ENCODE measurements at places on chromosomes 12 and 14.

GRCh38 chr12:98446682-98447081 is 68.7 kb upstream of the TMPO start:
- DNase-seq: no peak
- no peak overlapping the region for H3K4me3 ChIP-seq
- H3K27me3 ChIP-seq: no peaks in the 10 kb centered on the region
- H3K4me1 ChIP-seq: no peaks in the 10 kb centered on the region
- no peaks in the 10 kb centered on the region for H3K36me3 ChIP-seq

- H3K4me1 ChIP-seq: no peaks in the 10 kb centered on the region
- no peak for DNase-seq
- H3K36me3 ChIP-seq: no peaks in the 10 kb centered on the region
- H3K27ac ChIP-seq: no peak overlapping the region
- H3K27me3 ChIP-seq: no peaks in the 10 kb centered on the region
Observed at GRCh38 chr12:44677724-44678123, 198.4 kb downstream of the NELL2 start.

DNA sequence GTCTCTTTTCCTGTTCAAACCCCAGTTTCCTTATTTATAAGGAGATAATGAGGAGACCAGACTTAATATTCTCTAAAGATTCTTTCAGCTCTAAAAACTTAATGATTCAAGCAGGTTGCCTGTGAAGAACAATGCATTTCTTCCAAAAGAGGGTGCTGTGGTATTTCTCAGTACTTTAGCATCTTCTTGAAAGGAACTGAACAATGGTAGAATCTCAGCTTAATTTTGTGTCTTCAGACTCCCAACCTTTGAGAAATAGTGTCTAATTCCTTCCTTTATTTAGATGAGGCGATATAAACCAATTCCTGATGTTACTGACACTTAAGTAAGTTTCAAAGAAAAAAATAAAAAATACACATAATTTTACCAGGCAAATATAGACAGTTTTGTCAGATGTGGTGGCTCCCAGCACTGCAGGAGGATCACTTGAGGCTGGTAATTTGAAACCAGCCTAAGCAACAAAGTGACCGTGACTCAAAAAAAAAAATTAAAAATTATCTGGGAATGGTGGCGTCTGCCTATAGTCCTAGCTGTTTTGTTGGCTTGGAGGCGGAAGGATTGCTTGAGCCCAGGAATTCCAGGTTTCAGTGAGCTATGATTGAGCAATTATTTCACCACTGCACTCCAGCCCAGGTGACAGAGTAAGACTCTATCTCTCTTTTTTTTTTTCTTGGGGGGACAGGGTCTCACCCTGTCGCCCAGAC is 76.9 kb upstream of the PSMA6 start:
- DNase-seq: no peak
- no peaks in the 10 kb centered on the region for H3K27me3 ChIP-seq
- H3K4me3 ChIP-seq: no peak overlapping the region
- H3K36me3 ChIP-seq: no peaks in the 10 kb centered on the region

GRCh38 chr12:14995583-14996425 is 23.0 kb downstream of the PDE6H start:
- no peaks in the 10 kb centered on the region for H3K27me3 ChIP-seq
- no peak overlapping the region for H3K4me3 ChIP-seq
- H3K27ac ChIP-seq: no peak overlapping the region
- no peaks in the 10 kb centered on the region for H3K4me1 ChIP-seq

- H3K4me3 ChIP-seq: no peak overlapping the region
- DNase-seq: no peak
- no peaks in the 10 kb centered on the region for H3K27me3 ChIP-seq
- H3K27ac ChIP-seq: no peak overlapping the region
- no peaks in the 10 kb centered on the region for H3K36me3 ChIP-seq
Observed at GRCh38 chr14:64701660-64702059, 2.6 kb upstream of the PLEKHG3 start.

DNA sequence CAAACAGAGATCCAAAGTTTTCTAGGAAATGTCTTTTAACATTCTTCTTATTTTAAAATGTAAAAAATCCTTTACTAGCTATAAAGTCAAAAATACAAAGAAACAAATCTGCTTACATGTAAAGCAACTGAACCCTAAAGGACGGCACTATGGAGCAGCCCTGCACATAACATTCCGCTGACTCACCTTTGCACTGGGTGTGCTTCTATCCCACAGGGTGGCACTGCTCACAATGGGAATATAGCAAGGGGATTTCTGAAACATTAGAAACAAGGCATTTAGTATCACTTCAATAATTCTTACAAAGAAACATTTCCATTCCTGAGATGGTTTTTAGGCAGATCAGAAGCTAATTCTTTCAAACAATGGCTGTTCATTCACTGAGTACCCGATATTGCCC is 94.3 kb downstream of the C12orf42 start:
- H3K36me3 ChIP-seq: no peaks in the 10 kb centered on the region
- no peak for DNase-seq
- no peaks in the 10 kb centered on the region for H3K27me3 ChIP-seq
- H3K4me3 ChIP-seq: no peak overlapping the region
- no peaks in the 10 kb centered on the region for H3K4me1 ChIP-seq
